ENCODE measurements at places on chromosomes 13 and 19.

GRCh38 chr19:29812881-29813275 is 1.1 kb downstream of the CCNE1 start:
- DNase-seq = no peak

DNA sequence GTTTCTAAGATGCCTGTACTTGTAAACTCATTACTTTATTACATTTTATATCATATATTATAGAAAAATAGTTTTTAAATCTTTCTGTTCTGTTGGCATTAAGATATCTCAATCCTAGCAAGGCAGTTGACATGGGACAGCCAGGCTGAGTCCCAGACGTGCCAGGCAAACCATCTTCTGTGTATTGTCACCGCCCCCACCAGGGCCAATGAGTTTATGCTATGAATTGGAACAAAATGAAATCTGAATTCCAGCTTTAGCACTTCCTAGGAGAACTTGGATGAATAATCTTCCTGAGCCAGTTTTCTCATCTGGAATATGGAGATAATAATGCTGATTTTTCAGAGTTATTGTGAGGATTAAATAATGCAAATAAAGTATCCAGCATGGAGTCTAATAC is 79.9 kb upstream of the GSX1 start:
- no peak for DNase-seq

GRCh38 chr19:3692141-3693024 is 7.9 kb downstream of the PIP5K1C start:
- DNase-seq = no peak

DNA sequence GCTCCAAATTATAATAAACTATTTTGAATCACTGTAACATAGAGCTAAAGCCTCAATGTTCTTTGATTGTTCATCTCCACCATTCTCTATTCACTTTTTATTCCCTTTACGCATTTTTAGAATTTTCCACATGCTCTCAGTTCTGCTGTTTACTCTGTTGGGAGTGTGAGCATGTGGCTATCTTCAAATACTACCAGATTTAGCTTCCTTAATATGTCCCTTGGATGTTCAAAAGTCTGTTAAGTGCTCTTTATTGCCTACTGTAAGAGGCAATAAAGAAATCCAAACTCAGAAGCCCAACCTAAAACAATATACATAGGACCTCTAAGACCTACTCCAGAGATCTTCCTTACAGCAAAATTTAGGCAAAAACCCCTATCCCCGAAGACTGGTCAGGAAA is 34.5 kb downstream of the MTMR6 start:
- no peak for DNase-seq

DNA sequence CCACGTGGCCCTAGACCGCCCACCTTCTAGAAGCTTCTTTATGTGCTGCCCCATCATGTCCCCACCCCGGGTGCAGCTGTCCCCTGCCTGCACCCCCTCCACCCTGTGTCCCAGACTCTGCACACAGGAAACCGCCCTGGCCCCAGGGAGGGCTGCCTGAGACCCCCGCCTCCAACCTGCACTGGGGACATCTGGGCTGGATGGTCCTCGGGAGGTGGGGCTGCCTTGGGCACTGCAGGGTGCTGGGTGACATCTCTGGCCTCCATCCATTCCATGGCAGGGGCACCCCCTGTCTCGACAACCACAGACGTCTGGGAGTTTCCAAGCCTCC is 17.8 kb upstream of the ZBTB7A start:
- DNase-seq = no peak

DNA sequence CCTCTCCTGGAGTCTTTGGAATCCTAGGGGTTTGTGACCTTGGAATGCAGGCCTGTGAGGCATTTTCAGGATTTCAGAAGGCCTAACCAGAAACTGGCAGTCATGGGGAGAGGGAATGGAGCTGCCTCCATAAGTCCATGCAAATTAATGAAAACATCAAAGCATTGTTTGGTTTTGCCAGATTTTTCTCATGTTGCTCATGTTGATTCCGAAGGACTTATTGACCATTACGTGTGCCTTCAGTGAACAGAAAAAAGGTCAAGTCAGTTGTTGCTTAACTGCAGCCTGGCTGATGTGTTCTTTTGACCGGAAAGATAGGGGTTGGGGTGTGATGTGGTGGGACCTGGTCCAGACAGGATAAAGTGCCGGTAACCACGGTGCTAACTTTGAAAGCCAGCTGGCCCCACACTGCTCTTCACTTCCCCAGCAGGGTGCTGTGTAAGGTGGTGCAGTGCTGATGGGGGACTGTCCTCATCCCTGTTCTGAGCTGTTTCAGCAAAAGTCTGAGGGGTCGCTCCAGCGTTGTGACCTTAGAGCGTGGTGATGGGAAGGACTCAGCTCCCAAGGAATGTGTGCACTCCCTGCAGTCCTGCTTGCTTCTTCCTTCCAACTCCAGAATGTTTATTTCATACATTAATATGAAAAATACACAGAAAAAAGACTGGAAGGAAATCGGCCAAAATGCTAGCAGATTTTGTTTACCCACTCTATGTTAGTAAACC is 3.5 kb downstream of the RNF113B start:
- no peak for DNase-seq

DNA sequence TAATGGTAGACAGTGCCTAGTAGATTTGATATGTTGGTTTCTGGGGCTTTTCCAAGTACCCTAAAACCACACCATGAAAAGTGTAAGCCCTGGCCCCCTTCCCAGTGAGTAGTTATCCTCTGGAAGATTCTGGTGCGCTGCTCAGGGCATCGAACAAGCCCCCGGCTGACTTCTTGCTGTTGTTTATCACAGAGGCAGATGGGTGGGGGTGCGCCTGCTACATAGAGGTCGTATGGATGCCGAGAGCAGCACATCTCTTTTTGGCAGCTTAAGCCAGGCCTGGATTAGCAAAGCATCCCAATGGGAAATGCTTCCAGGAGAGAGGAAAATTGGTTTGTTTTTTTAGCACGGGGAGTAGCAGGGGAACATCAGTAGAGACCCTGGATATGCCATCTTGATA is 26.3 kb upstream of the SPATA13 start:
- DNase-seq = no peak

DNA sequence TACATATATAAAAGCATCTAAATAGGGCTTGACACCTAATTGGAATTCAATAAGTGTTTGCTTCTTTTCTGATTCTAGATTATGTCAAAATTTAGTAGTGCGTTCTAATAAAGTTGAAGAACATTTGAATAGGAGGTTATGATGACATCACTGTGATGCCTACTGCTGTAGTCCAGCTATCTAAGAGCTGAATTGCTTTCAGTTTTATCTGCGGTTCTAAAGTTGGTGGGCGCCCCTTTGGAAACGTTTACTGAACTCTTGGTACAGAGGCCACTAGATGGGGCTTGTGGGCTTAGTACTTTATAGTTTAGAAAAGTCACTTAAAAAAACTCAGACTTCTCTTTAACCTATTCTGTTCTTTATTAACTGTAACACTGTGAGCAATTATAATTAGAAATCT is 776.9 kb downstream of the GPC5 start:
- DNase-seq = peak; percentile 53

DNA sequence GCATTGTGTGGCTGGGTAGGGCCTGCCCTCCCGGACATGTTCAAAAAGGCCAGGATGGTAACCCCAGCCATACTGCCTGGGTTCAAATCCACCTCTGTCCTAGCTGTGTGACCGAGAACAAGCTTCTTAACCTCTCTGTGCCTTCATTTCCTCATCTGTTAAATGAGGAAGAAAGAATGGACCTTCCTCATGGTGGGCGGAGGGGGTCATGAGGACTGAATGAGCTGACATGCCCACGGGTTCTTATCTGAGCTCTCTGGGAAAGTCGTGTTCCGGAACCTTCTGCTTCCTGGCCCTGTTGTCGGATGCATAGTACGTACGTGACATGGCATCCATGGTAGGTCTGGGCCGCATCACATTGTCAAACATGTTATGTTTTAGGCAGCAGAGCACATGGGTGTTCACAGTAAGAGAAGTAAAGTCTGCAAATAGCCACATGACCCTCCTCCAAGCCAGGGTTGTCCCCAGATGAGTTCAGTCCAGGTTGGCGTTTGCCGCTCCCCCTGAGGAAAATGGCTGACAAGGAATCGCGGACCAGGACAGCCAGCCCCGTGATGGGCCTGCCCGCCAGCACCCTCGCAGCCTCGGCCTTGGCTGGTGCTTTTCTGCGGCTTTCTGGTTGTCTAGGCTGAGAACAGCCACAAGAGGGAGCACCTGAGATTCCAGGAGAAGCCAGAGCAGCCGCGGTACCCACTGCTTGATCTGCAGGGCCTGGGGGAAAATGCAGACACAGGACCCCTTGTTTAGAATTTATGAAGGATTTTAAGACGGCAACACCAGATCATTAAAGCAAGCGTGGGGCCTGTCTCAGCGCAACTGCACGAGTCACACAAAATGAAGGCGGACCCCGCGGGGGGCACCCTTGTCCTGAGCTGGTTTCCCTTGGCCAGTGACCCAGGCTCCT is 2.4 kb upstream of the NTN5 start:
- peak; percentile 60 for DNase-seq

GRCh38 chr19:40392123-40392522 is 2.1 kb upstream of the HIPK4 start:
- DNase-seq = no peak

- no peak for DNase-seq
Observed at GRCh38 chr13:22220151-22221135, 549.6 kb downstream of the FGF9 start.

DNA sequence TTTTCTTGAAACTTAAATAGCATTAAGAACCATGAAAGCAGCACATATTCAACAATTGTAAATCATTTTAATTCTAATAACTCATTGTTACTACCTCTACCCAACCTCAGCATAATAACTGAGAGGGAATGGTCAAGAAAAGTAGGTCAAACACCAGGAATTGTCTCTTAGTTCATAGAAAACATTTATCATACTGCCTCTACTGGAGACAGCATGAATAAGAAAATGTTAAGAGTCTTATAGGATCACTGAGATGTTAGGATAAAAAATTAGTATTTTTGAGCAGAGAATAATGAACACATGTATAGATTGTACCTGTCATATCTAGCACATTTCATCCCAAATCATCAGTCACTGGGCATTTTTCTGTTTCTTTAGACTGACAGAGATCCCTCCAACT is 515.3 kb downstream of the PCDH9 start:
- DNase-seq = no peak

DNA sequence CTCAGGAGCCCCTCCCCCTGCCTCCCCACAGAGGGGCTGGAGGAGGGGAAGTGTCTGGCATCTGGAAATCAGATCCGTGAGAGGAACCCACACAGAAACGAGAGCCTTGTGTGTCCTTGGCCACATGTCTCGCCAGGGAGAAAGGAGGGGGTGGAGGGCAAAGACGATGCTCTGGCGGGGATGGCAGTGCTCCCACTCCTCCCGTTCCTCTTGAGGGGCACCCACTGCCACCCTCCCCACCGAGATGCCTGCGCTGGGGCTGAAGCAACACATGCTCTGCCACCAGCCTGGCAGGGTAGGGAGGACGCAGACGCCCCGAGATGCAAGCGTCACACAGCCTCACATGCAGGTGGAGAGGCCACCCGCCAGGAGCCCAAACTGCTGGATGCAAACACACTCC is 2.8 kb downstream of the ADGRL1 start:
- no peak for DNase-seq

GRCh38 chr19:54188215-54188871 is 1.0 kb downstream of the MBOAT7 start:
- no peak for DNase-seq

GRCh38 chr13:40375489-40376171 is 290.8 kb downstream of the FOXO1 start:
- DNase-seq = no peak

DNA sequence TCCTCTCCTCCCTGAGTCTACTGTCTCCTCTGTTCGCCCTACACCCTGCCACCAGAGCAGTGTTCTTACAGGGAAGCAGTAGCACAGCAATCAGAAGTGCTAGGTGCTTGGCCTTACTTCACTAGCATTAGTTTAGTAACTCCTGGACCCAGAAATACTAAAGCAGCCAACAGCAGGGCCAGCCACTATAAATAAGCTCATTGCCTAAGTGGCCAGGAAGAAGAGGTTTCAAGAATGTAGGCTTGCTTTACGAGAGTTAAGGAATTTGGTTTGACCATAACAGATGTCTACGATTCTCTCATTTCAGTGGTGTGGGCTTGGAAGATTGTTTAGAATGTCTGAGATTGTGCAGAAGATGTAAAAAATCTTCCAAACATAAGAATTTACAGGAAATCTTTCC is 103.3 kb downstream of the ZAR1L start:
- DNase-seq = no peak

DNA sequence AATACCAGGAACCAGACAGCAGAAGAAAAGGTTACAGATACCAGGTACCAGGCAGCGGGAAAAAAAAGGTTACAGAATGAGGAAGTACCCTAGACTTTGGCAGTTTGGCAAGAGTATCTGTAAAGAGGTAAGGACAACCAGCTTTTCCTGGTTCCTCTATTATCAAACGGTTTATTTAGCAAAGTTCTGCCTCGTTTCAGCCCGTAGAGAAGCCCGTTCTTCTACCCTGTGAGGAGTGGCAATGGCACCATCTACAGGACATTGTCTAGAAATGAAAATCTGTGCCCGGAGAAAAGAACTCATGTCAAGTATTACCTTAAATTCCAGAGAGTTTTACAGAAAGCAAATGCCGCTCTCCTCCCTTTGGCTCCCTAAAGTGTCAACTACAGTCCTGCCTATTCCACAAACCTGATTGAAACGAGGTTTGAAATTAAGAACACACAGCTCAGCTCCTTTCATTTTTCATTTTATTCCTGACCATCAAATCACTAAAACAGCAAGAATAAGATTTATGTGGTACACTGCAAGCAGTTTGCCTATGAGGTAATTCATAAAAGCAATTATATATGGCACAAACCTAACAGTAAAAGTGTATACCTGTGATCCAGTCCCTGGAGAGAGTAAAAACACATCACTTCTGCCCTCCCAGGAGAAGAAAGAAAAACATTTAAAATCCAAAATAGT is 226.3 kb downstream of the SLC7A1 start:
- peak; percentile 6 for DNase-seq

DNA sequence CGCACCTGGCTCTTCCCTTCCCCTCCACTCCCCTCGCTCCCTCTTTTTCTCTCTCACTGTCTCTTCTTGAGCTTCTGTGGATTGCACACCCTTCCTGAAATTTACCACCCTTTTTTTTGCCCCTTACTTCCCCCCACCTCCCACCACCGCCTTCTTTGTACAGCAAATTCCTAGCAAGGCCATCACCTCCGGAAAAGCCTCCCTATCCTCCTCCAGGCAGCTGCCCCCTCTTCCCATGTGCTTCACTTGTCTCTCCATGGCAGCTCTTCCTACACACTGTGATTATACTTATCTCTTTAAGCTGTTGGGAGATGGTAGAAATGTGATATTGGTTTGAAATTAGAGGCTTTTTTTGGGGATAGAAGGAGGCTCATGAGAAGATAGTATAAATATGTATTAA is 28.3 kb upstream of the KCTD4 start:
- no peak for DNase-seq

DNA sequence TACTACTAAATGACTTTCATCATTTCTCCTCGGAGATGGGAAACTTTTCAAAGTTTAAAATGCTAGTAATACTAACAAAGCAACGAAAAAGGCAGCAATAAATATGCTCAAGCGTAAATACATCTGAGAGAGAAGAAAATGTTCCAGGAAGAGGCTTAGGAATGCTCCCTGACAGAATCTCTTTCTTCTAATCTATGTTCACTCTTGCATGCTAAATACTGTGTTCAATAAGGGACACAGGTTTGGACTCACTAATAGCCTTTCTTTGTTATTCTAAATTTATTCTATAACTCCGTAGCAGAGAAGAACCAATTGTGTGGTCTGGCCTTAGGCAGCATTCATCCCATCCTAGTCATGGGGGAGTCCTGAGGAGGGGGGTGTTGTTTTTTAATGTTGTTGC is 823.0 kb downstream of the PCDH9 start:
- DNase-seq = no peak

Measured in NCI-H2029 treated with DMSO at 0.1 percent for 48 hours (cell line).